ENCODE measurements at places on chromosomes 6 and 20.

GRCh38 chr6:9511157-9511556 lies 903.7 kb downstream of the TFAP2A start:
- DNase-seq: no peak

GRCh38 chr6:167526465-167527368 lies 201.8 kb downstream of the TTLL2 start:
- DNase-seq: no peak

- no peak for DNase-seq
Observed at GRCh38 chr6:150005761-150006651, 19.3 kb downstream of the RAET1L start.

DNA sequence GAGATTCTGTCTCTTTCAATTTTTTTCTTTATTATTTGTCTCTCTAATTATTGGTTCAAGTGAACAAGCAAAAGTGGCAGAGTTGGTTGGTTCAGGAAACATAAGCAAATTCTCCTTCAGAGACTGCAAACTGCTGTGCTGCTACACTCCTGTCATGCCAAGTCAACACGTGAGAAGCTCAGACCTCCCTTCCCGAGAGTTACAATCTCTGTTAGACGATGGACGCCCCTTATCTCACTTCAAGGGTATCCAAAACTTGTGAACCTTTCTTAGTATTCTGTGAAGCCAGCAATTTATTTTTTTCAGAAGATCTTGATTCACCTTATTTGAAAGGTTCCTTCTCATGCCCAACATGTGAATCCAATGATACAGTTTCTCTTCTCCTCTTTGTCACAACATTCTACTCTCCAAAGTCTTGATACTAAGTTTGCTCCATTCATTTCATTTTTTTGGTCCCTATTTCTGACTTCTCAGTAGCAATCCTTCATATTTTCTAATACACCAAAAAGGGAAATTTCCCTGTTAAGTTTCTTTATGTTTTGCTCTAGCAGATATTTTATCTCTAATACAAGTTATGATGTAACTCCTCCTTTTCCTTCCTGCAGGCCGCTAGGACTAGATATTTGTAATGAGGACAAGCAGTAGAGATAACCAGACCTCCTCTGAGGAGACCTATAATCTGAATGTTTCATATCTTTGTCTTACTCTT lies 448.8 kb upstream of the CITED2 start:
- no peak for DNase-seq
